ENCODE measurements at places on chromosomes 7 and 10.

DNA sequence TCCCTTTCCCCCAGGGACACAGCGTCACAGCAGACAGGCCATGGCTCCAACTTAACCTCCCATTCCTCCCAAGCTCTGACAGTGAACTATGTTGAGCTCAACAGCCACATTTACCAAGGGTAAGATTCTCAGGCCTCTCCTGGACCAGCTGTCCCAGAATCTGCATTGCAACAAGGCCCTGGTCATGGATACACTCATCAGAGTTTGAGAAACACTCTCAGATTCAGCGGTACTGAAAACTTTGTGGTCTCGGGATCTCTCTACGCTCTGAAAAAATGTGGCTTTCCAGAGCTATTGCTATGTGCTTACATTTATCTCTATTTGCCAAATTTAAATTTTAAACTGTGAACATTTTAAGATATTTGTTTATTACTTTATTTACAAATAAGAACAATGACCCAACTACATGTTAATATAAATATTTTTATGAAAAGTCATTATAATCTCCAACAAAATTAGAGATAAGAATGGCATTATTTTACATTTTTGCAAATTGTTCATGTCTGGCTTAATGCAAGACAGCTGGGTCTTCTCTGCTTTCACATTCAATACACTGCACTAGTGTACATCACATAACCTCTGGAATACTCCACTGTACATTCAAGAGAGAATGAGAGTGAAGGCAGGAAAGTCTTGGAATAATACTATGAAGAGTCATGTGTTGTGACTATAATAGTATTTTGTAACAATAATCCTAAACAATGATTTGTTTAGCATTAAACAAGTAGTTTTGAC, 190.9 kb upstream of the PITRM1 start:
- no peak for DNase-seq

GRCh38 chr10:97572214-97572989, at the start of gene ANKRD2:
ANKRD2 (plus strand) TSS chr10:97572779; CDS start chr10:97572789, 10 bp downstream.
- peak; percentile 49 for DNase-seq

GRCh38 chr7:116122972-116123595, 87.3 kb upstream of the TES start:
- peak; percentile 8 for DNase-seq

- no peak for DNase-seq
These were observed 26.3 kb upstream of the IFRD1 start for GRCh38 chr7:112423987-112424386.

GRCh38 chr7:53740971-53741370, 705.5 kb downstream of the POM121L12 start:
- no peak for DNase-seq

- no peak for DNase-seq
These were observed 117.5 kb downstream of the COL13A1 start for GRCh38 chr10:69919250-69919649.

GRCh38 chr7:93043385-93043985, 74.3 kb downstream of the SAMD9 start:
- no peak for DNase-seq

GRCh38 chr10:18737841-18738240, 78.6 kb downstream of the ARL5B start:
- no peak for DNase-seq

- DNase-seq: no peak
These were observed 2.4 kb downstream of the GPR158 start for GRCh38 chr10:25177093-25177753.

DNA sequence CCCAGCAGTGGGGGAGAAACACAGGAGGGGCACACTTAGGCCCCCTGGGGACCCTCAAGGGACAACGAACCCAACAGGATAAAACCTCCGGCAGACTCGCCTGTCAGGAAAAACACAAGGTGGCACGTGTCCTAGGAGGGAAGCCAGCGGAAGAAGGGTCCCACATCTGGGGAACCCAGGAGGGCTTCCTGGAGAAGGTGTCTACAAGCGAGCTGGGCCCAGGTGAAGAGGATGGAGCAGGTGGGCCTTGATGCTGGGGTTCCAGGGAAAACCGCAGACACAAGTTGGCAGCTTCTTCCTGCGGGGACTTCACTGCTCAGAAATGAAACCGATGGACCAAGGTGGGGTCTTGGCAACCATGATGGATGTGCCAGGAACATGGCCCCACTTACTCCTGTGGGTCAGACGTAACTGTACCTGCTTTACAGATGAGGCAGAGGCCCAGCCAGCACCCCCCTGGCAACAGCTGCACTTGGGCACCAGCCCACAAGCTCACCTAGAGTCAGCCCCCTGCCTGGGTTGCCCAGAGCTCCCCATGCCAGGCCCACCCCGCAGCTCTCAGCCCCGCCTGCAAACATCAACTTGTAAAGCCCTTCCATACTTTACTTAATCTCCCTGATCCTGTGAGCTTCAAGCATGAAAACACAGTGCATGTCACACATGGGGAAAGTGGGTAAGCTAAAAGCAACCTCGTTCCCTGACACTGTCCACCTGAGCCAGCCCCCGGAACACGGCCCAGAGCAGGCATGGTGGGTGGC, 225.0 kb downstream of the ELFN1 start:
- DNase-seq: no peak

DNA sequence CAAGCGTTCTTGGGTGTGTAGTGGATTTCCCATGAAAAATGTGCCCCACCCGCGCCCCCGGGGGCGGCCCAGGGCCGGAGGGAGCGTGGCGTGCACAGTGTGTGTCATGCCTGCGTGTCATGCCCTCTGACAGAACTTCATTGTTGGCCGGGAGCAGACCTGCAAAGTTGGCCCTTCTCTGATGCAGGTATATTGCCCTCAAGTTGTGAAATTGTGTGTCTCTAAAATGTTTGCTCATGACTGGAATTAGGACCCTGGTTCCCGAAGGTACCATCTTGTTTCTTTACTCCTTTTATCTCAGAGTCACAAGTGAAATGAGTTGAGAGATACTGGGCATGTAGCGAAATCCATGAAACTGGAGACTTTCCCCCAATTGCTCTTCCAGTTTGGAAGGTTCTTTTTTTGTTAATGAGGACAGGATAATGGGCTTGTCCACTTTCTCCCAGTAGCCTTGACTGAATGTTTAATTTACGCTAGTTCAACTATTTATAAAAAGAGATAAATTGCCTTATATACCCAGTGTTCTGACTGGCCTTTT, 26.2 kb downstream of the ADK start:
- no peak for DNase-seq

DNA sequence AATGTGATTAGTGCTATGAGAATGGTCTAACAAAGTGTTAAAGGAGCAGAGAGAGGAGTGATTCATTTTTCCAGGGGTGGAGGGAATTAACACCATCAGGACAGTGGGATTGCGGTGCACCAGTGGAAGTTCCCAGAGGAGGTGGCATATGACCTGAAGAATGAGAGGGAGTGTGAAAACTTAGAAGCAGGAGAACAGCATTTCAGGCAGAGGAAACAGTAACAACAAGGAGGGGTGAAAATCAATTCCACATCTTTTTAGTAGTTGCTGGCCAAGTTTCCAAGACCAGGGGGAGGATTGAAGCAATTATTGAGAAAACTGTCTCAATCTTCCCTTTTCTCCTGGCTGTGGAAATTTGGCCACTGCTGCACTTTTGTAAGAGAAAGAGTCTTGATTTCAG, 23.7 kb upstream of the CCDC172 start:
- DNase-seq: no peak

DNA sequence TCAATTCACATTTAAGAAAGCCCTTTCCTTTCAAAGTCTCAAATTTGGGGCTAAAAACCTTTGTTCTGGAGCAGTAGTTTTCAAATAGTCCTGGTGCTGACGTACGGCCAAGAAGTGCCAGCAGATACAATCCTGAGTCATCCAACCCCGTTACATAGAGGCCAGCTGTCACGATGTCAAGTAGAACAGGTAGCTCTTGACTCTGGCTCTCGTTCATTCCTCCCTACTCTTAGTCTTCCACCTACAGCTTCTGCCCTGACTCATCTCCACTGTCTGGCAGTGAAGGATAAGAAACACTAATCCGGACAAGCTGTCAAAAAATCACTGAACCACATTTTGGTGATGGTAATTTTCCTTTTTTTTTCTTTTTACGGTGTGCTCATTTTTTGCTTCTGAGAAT, 132.4 kb upstream of the PTN start:
- DNase-seq: no peak

GRCh38 chr10:93796167-93796566, 38.4 kb downstream of the LGI1 start:
- DNase-seq: no peak

DNA sequence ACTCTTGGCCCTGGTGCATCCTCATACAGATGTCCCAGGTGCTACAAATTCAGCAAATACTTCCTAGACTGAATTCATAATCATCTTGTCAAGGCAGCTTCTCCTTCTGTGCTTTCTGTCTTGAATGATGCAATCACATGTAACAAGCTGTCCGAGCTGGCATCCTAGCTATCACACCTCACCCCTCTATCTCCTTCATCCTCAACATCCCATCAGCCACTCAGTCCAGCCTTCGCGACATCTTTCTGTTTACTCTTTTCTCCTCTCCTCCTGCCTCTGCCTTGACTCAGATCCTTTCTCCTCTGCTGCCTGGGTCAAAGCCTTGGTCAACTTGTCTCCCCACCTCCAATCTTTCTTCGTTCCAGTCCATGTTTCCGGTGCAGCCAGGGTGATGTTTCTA, 240.4 kb upstream of the CELF2 start:
- no peak for DNase-seq

GRCh38 chr7:86592185-86592584, 51.5 kb upstream of the GRM3 start:
- no peak for DNase-seq

- no peak for DNase-seq
These were observed 19.3 kb upstream of the SRRM3 start for GRCh38 chr7:76182225-76182960.

DNA sequence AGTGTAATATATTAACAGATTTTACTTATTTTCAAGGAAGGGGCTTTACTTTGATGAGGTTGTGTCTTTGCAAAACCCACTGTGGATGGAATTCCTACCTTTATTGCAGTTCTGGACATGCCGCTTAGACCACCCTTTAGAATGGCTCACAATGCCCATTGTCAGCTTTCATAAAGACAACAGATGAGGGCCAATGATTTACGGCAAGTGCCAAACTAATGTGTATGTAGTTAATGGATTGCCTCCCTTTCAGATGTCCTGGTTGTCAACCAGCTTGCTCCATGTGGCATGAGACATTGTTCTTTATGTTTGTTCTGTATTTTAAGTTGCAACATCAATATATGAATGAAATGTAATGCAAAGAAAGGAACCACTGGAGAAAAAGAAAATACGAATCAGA, 35.0 kb upstream of the ELMO1 start:
- no peak for DNase-seq

GRCh38 chr10:95476469-95477174, 84.5 kb downstream of the SORBS1 start:
- DNase-seq: no peak

DNA sequence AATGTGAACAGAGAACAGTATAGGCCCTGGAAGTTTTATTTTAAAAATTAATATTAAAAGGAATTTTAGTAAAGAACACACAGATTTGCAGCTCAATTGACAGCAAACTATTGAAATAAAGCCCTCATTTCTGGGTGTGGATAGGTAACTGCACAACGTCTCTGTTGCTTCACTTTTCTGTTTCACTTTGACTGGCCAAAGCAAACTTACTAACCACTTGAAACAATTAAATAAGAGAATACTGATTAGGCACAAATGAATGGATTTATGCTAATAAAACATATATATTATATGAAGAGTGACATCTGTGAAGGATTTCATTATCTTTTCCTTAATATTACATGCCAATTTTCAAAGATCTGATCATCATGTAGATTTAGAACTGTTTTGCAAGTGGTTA, 11.9 kb downstream of the ZNF804B start:
- DNase-seq: no peak

- DNase-seq: no peak
These were observed 7.7 kb upstream of the SCART1 start for GRCh38 chr10:133445751-133446708.

DNA sequence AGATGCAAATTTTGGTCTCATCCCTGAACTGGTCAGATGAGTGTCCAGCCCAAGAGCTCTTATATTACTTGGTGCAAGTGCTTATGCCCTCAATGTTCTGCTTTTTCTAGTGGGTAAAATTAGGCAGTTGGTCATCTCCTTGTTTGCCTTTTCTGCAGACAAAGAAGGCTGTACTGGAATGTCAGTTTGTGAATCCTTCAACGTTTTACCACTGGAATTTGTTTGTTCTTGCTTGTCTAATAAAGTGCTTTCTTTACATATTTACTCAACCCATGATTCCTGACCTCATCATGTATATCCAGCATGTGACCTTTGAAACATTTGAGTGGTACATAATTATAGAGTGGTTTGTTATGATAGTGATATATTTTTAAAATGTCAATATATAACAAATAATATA, 232.2 kb upstream of the TEX47 start:
- DNase-seq: no peak

DNA sequence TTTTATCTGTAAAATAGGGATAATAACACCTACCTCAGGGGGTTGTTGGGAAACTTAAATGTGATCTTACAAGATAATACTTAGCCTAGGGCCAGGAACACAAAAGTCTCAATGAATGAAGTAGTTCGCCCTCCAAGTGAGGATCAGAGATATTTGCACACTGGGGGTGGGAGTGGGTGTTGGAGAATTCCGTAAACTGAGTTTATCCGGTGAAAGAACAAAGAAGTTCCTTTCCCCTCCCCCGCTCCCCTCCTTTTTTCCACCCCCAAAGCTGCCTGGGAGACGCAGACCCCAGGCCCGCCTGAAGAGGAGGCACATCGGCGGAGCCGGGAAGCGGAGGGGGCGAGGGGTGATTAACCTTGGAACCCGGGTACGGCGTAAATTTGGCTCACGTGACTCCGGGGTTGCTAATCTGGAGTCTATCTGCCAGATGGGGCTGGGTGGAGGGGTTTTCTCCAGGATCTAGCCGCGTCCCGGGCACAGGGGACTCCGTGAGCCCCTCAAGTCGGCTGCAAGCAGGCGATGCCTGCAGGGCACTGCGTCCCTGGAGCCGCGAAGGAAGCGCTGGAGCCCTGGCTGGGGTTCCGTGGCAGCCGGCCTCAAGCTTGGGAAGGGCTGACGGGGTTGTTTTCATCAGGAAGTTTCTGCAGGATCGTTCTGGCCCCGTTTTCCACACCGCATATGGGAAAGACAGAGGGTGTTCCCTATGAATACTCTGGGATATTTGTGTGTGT, 1.4 kb upstream of the PODXL start:
- no peak for DNase-seq

- no peak for DNase-seq
These were observed 319.1 kb upstream of the TMEM229A start for GRCh38 chr7:124351950-124352349.
